Stimulated activated CD4-positive, alpha-beta T cell treated with anti-CD3 and anti-CD28 coated beads, TNF-alpha, amount 100 ng/mL, for 24 hours (primary cell): ENCODE measurements at places on chromosomes 3 and 15.

DNA sequence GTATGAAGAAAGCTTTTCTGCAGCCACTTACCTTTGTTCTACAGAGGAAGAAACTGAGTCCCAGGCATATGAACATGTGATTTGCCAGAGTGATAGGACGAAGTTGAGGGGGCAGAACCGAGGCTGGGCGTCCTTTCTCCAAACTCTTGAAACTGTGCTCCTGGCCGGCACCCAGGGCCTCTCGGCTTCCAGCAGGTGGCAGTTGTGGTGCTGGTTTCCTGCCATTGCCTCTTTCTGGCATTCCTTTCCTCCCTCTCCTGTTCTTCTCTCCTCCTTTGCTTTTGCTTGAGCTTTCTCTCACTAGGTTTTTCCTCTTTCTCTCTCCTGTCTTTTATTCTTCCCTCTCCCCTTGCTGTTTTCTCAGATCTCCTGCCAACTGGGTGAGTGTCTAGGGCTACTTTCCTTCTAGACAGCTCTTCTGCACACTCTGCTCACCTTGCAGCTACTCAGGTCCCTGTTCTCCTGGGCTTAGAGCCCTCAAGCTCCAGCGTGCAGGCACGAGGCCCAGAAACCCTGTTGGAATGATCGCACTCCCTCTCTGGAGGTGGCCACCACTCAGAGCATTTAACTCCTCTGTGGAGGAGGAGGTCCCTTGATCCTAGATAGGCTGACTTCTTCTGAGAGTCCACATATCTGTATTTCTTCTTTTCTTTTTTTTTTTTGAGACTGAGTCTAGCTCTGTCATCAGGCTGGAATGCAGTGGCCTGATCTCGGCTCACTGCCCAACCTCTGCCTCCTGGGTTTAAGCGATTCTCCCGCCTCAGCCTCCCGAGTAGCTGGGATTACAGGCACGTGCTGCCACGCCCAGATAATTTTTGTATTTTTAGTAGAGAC lies 26.2 kb downstream of the TRAK1 start:
- no peak for DNase-seq

DNA sequence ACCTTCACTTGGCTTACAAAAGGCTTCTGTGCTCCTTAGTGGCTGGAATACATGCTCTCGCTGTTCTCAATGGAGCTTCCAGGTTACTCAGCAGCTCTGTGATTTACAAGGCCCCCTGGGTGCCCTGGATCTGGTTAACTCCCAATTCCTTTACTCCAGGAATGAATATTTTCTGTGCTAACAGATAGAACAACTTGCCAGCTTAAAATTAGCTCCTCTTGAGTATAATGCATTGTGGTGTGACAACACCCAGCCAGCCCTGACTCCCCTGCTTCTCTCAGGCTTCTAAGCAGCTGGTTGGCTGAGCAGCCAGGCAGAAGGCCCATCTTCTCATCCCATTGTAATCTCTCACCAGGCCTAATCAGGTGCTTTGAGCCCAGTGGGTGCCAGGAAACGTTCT lies 246.4 kb downstream of the ALCAM start:
- no peak for DNase-seq

DNA sequence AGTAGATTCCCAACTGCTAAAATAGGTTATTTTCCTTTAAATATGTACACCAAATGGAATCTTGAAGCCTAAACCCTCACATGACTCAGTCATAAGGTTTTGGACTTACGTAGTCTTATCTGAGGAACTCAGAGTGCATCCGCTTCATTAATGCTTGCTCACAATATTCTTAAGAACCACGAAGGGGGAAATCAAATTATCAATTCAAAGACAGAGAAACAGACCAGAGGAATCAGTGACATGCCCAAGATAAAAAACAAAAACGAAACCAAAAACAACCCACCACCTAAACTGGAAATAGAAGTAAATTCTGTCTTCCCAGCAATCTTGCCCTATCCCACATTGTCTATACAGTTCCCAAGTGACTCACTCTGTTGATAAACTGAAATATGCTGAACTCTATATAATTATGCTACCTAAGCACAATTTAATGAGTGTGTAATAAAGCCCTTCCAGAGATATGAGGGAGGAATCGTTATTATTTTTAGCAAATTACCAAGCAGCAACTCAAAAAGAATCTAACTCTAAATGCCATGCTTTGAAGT lies 135.4 kb upstream of the CBLB start:
- DNase-seq: no peak

DNA sequence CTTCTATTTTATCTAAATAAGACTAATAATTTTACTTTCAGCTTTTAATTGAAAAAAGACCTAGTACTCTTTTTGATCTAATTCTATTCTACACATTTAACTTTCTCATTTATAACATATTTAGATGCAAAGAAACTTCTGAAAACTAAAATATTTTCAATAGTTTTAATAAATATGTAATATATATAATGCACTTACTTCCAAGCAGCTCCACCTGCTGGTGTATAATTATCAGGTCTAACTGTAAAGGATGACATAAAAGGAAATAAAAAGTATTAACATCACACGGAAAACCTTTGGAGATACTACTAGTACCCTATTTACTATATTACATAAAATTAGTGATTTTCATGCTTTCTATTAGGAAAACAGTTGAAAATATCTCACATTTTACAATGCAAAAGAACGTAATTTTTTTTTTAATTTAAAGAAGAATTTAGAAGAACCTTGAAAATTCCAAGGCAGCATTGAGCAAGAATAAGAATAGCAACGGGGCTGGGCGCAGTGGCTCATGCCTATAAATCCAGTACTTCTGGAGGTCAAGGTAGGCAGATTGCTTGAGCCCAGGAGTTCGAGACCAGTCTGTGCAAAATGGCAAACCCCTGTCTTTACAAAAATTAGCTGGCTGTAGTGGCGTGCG lies 10.2 kb downstream of the PLSCR5 start:
- DNase-seq: no peak

DNA sequence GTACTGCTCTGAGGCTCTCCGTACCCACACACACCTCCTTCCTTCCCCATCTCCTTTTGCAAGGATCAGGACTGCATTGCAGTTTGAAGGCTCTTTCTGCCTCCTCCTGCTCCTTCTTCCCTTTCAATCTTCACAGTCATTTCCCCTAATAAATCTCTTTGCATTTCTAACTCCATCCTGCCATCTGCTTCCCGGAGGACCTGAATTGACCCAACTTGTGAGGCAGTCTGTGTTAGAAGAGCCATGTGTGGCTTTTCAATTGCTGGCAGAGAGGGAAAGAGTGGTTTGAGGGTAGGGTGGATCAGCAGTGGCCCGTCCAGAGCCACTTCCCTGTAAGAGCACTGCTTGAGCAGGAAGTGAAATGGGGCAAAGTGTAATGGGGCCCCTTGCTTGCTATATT lies 35.8 kb downstream of the ANAPC13 start:
- no peak for DNase-seq

DNA sequence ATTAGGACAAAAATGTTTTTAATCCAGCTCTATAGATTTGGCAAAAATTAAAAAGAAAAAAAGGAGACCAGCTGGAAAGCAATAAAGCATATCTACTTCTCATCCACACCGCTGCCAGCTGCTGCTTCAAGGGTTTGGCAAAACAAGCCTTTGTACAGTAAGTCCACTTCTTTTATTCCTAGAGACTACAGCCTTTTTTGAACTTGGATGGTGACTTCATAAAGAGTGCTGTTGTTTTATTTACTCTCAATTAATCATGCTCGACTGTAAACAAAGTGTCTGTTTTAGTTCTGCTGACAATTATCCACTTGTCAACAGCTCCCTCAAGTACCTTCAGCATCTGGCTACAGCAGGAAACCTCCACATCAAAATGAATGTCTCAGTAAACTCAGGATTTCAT lies 12.3 kb upstream of the FOXB1 start:
- no peak for DNase-seq

DNA sequence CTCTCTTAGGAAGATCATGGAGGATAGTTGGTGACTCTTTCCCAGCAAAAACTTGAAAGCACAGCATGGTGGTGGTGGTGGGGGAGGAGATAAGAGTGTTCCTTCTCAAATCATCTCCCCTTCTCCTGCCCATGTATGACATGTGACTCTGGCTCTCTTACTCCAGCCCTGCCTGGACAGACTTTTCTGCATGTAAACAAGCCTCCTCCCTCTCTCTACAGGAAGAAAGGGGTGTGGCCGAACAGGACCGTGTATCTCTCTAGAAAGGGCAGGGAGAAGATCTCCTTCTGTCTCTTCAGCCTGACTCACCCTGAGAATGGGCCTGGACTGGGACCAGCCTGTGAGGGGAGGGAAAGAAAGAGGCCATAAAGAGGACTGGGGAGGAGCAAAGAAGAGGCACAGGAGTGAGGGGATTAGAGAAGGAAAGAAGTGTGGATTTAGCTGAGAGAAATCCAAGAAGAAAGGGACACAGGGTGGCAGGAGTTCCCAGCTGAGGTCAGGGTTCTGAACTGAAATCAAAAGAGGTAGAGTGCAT lies 1.5 kb downstream of the CELF6 start:
- no peak for DNase-seq

DNA sequence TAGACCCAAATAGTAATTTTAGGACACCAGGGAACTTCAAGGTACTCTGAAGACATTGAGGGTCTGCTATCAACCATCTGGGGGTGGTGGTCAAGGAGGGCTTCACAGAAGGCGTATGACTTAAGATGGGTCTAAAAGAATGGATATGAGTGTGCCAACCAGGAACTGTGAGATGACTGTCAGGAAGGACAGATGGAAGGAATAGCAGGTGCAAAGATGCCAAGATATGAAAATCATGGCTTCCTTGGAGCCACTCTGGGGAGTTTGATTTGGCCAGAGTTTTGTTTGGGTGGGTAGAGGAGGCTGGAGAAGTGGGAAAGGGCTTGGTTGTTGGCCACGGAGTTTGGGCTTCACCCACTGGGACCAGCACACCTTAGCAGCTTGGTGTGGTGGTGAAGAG lies 21.2 kb downstream of the CDCP1 start:
- DNase-seq: no peak

GRCh38 chr15:41943543-41944312 lies 28.6 kb downstream of the EHD4 start:
- no peak for DNase-seq

DNA sequence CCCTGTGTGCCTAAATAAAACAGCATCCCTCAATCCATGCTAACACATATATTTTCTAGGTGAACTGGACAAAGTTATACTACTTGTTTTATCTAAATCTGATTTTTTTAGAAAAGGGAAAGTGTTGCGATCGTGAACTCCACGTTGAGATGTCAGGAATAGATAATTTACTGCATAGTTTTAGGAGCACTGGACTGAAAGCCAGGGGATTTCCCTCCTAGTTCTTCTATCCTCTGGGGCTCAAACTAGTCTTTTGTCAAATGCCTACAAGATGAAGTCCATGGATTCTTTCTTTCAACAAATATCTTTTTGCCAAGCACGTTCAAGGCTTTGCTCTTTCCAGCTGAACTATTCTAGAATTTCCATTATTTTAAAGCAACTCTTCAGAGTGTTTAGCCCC lies 617 bp upstream of the HPS3 start:
- no peak for DNase-seq

DNA sequence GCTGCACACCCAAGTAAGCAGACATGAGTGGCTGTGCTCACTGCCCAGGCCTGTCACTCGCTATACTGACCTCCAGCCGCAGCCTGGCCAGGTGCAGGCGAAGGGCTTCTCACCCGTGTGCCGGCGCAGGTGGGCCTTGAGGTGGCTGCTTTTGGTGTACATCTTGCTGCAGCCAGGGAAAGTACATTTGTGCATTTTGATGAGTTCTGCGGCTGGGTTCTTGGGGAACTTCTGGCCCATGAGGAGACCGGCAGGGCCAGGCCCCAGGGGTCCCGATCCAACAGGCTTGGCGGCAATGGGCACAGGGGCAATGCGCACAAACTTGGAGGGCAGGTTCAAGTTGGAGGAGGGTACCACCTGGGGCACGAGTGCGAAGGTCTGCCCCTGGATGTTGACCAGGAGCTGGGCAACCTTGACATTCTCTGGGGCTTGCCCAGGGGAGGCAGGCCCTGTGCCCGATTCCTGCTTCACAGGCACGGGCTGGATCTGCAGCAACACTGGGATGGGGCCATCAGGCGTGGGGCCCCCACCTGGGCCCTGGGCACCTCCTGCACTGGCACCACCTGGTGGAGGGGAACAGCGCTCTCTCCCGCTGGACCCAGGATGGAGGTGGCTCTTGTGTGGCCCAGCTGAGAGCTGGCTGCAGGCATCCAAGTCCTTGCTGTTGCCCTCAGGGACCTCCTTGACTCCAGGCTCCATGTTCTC lies 5.3 kb downstream of the KLF15 start:
- DNase-seq: no peak

DNA sequence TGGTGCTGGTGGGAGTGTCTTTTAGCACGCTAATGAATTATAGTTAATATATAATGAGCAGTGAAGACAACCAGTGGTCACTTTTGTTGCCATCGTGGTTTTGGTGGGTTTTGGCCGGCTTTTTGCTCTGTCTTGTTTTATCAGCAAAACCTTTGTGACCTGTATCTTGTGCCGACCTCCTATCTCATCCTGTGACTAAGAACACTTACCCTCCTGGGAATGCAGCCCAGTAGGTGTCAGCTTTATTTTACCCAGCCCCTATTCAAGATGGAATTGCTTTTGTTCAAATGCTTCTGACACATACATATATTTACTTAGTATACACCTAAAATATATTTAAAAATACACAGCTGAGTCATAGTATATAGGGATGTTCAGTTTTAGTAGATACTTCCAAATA lies 770.3 kb downstream of the PDCD6IP start:
- no peak for DNase-seq

DNA sequence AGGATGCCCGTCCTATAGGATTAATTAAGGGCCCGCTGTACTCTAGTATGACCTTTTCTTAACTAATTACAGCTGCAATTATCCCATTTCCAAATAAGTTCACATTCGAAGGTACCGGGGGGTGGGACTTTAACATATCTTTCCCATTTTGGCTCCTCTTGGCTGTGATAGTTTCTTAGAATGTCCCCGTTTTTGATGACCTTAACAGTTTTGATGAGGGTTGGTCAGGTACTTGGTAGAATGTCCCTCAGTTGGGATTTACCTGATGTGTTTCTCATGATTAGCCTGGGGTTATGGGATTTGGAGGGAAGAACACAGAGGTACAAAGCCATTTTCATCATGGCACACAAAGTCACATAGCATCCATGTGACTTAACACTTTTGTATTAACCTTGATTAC lies 18.2 kb downstream of the RTP1 start:
- no peak for DNase-seq

GRCh38 chr15:100033140-100033857 lies 300.1 kb upstream of the LYSMD4 start:
- no peak for DNase-seq

DNA sequence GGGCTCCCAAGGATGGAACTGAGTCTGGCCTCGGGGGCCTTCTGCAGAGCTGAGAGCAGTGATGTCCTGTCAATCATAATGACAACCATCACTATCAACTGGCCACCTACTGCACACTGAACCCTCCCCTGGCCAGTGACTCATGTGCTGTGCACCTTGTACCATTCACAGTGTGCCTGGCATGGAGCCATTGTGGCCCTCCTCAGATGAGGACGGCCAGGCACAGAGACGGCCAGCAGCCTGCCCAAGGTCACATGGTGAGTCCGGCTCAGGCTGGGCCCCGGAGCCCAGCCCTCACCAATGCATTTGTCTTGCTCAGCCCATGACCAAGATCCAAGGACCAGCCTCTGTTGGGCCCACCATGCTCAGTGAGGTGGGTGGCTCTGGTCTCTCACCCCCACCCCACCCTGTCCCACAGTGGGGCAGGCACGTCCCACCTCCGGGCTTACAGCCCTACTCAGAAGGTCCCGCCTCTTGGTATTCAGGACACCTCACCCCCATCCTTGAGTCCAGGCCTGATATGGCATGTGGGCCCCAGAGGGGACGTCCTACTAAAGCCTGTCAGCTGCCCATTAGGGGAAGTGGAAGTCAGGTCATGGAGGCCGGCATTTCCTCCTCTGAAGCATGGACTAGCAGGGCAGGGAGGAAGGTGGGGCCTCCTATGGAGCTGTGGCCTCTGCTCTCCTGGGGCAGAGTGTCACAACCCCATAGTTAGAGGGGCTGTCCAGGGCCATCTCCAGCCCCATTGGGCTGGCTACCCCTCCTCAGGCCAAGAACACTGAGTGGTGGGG lies 35.9 kb upstream of the TMEM115 start:
- DNase-seq: no peak
